ENCODE measurements at places on chromosomes 11 and 22.
A peak's percentile ranks its signal among the peaks of the same experiment; 100 is the strongest.

DNA sequence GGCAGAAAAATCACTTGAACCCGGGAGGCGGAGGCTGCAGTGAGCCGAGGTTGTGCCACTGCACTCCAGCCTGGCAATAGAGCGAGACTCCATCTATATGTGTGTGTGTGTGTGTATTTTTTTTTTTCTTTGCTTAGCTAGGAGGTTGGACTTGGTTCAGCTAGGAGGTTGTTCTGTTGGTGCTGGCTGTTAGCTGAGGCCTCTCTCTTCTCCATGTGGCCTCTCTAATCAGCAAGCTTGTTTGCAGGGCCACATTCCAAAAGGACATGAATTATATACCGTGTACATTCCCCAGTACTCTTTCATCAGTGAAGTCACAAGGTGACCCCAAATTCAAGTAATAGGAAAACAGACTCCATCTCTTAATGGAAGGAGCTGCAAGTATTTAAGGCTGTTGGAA is 67.3 kb upstream of the KCNQ1OT1 start:
- no peak for ATAC-seq

GRCh38 chr11:1450949-1451710 is 35.4 kb downstream of the MOB2 start:
- no peak for ATAC-seq

DNA sequence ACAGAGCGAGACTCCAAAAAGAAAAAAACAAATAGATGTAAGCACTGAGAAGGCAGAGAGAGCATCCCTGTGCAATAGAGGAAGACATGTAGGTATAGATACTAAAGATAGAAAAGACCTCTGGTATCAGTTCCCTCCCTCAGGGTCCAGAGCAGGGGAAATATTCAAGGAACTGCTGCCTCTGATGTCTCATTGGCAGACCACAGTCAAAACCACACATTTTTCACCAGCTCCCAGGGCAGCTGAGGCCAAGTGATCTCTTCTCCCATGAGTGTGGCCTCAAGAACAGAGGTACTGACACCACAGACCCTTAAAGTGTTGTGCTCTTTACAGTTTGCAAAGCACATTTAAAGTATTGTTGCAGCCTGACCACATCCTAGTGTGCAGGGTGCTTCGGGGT is 288.5 kb downstream of the NTM start:
- peak; percentile 66 for ATAC-seq

DNA sequence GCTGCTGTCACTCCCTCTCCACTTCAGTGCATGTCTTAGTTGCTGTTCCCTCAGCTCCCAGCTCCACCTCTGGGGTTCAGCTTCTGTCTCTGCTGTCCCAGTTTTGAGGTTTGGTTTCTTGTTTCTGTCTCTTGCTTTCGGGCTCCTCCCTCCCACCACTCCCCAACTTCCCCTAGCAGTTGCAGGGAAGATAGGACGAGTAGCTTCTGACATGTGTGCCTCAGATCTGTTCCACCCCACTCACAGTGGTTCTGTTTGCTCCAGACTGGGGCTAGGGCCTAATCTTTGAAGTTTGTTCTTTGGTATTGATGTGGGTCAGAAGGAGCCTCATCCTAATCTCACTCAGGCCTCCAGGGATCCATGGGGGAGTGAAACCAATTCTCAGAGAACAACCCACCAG is 2.6 kb upstream of the RRM1 start:
- no peak for ATAC-seq

DNA sequence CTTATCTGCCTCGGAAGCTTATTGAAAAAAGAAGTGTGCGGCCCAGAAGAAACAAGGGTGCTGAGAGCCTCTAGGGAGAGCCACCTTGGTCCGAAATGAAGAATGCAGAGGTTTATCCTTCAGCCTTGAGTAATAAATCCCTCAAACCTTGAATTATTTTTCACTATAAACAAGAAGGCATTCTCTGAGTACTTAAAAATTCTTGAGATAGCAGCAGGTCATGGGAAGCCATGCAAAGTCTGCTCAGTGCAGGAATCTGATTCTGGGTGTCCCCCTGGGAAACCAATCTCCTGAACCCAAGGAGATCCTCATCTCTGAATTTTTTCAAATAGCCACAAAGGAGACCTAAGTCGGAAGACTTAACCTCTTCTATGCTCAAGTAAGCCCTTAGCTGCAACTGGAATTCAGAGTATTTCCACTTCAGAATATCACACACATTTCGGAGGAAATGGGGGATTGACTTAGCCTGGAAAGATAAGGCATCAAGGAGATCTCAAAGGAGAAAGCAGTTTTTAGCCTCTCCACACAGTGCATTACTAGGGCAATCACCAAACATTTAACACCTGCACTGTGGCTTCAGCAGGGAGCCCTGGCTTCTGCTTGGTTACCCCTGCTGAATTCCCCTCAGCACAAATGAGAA is 365.0 kb downstream of the ETS1 start:
- ATAC-seq: no peak

DNA sequence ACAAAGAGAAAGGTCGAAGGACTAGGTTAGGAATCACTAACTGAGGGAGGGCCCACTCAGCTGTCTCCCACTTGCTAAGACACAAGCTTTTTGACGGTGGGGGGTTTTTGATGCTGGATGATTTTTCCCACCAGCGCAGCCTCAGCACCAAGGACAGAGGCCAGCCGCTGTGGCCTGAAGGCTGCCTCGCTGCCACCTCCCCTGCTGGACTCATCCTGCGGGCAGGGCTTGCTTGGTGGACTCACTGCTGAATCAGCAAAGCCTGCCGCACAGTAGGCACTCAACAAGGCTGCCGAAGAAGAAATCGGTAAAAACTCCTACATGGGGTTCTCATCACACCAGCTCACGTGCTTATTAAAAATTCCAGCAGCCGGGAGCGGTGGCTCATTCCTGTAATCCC is 2.6 kb downstream of the ALG12 start:
- ATAC-seq: no peak

Measured in stimulated activated memory B cell treated with anti-CD40 and anti-IgM and Interleukin-4, amounts not matched to agents 10 μg/mL and 1 μg/mL and 100 μg/mL, for 72 hours (primary cell).